ENCODE measurements at places on chromosomes 7 and 10. TPM values are rescaled to one million over a fixed set of nuclear protein-coding genes. Genes with fewer than 3 reads are reported as not detected.

DNA sequence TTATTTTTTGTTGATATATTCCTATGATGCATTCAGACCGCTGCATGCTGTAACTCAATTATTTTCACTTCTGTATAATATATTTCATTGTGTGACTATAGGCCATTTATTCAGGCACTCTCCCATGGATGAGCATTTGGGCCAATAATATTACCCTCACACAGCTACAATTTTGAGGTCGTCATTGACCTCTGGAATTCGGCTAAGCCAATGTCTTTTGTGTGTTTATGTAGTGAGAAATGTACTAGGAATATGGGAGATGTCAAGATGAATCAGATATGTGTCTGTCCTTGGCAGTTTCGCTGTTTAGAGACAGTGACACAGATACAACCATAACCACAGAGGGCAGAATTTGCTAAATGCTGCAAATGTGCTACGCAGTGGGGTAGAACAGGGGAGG is 474.2 kb downstream of the ADRA2A start:
- no peak for DNase-seq

The ANXA8 gene
- 0.38 TPM for polyA plus RNA-seq

- no peak for DNase-seq
These were observed 107.3 kb downstream of the CYTH3 start for GRCh38 chr7:6165075-6165474.

The SEMA3A gene
- 25.9 TPM for polyA plus RNA-seq

The ACTR3C gene
- 0.59 TPM for polyA plus RNA-seq

The GHITM gene
- 109 TPM for polyA plus RNA-seq

Measured in muscle of back (tissue), 13 donors.